ENCODE measurements at places on chromosomes 3 and 15. TPM values are rescaled to one million over a fixed set of nuclear protein-coding genes. Genes with fewer than 3 reads are reported as not detected.

GRCh38 chr15:39205506-39206371 is 375.1 kb upstream of the THBS1 start:
- no peak for DNase-seq

- no peak for DNase-seq
These were observed 598.6 kb downstream of the FOXP1 start for GRCh38 chr3:70984776-70985482.

- peak; percentile 41 for DNase-seq
These were observed 106.3 kb upstream of the RNU6-1 start for GRCh38 chr15:67945951-67946700.

GRCh38 chr3:191912616-191913204 is 451.7 kb downstream of the PYDC2 start:
- DNase-seq = no peak

- DNase-seq = no peak
These were observed 245.4 kb downstream of the ULK4 start for GRCh38 chr3:41716471-41716870.

GRCh38 chr15:40956541-40956982 is 3.3 kb downstream of the CHAC1 start:
- DNase-seq = no peak

GRCh38 chr3:132382267-132382666 is 35.0 kb upstream of the DNAJC13 start:
- DNase-seq = no peak

- DNase-seq = no peak
These were observed 961.4 kb downstream of the VGLL3 start for GRCh38 chr3:86029590-86029989.

DNA sequence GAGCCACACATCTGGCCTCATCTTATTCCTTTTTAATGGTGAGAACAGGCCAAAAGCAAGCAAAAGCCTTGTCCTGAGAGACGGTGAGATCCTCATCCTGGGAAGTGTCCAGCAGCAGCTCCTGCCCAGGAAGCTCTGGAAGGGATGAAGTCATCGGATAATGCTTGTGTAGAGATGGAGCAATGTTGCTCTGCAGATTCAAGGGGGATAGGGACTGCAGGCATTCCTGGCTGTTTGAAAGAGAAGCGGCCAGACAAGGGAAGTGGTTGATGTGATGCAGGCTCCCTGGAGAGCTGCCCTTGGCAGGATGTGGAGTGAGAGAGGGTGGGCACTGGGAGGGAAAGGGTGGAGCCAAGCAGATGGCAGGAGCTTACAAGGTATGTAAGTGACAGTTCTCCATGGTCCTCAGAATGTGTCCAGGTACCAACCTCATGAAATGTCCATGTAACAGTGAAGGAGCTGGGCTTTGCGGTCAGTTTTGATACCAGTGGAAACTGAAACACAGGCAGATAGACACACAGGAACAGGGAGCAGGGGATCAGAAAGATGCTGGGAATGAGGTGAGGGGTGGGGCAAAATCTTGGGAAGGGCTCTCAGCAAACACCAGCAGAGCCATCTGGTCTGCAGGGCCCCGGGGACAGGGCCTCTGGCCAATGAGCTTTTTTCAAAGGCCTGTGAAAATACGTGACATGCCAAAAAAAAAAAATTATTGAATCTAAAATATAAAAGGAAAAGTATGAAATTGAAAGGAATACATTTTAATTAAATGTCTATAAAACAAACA is 32.2 kb upstream of the LACTB start:
- DNase-seq = no peak

DNA sequence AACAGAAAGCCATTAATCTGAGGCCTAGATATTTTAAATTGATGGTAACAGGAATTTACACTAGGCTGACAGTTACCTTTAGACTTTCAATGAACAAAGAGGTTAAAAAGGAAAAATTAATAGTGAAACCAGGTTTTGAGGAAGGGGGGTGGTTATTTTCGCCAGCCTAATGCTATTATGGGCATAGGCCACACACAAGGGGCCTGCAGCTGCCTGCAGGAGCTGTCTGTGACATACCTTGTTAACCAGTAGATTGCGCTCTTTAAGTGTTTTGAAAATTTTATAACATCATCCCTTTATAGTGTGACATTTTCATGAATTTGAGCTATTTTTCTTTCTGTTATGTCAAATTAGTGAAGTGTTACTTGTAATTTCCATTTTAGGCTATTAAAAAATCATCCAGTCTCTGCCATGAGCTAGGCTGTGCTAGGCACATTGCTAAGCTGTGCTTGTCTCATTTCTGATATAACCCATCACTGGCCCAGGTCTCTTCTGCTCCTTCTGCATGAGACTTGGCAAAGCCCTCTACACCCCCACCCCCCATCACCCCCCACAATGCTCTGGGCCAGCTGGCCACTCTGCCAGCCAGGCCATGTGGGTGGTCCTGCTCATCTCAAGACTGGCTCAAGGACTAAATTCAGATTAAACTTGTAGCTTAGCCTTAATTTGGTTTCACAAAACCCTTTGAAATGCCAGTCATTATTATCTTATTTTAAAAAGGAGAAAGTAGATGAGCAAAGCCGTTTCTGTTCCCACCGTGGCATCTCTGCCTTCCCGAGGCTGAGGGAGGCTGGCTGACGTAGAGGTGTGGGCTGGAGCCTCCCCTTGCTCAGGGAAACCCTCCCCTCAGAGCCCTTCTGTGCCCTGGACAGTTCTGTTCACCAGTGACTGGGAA is 48.4 kb upstream of the SEC22A start:
- no peak for DNase-seq

DNA sequence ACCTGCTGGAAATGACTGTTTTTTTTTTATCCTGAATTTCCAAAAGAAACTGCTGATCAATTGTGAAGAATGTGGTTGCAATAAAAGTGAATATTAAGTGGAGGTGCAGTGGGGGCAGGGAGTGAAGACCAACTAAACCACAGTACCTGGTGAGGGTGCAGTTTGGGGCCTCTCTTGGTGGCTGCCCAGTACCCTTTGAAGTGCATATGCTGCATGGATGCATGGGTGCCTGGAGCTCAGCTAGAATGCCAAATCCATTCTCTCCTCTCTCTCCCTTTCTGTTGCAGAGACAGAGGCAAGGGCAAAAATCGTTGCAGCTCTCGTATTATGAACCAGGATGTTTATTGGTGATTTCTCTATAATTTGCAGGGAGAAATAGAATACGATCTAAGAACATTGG is 420.5 kb upstream of the ONECUT1 start:
- DNase-seq = no peak

GRCh38 chr3:125128861-125129501 is 73.2 kb upstream of the HEG1 start:
- DNase-seq = no peak

DNA sequence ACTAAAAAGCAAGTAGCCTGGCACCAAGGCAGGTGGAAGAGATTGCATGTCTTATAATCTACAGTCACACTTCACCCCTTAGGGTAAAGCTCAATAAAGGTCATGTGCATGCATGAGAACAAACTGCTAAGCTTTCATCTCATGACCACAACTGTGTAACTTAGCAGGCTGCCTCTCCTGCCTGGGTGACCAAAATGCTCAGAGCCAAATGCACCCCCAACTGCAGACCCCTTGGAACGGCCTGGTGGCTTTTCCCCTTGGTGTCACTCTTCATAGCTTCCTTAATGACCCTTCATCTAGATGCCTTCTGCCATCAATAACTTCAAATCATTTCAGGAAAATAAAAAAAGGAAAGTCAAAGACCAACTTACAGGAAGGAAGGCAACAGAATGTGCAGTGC is 88.1 kb downstream of the ADAMTS17 start:
- DNase-seq = peak; percentile 28

- DNase-seq = no peak
These were observed 83.6 kb upstream of the XCR1 start for GRCh38 chr3:46110701-46111493.

DNA sequence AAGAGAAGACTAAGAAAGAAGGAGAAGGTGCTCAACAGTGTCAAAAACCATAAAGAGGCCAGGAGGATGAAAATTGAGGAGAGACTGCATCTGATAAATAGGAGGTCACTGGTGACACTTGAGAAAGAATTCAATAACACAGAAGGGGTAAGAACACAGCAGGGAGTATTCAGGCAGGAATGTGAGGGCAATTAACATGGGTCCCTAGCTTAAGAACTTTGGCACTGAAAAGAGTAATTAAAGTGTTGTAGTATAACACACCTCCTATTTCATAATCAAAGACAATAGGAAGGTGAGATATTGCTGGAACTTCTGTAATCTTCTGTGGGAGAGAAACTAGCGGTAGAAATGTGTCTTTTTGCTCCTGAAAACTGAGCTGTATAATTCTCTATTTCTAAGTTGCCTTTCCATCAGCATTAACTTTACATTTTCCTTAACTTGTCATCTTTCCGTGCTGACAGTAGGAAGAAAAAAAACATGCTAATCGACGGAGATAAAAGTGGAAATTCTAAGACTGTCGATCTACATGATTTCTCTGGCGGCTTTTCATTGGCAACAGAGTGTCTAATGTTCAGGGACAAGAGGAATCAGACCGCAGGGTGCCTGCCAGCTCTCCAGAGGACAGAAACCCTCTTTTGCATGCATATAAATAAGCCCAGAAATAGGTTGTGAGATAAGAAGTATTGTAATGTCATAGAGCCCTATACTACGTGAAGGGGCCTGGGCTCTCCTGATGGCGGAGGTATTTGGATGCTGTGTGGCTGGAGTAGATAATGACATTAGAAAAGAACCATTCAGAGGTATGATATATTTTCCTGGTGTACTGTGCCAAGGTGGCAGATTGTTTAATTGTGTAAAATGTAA is 147.9 kb upstream of the GAP43 start:
- DNase-seq = no peak

- no peak for DNase-seq
These were observed 23.5 kb downstream of the MAGEF1 start for GRCh38 chr3:184688251-184688881.

DNA sequence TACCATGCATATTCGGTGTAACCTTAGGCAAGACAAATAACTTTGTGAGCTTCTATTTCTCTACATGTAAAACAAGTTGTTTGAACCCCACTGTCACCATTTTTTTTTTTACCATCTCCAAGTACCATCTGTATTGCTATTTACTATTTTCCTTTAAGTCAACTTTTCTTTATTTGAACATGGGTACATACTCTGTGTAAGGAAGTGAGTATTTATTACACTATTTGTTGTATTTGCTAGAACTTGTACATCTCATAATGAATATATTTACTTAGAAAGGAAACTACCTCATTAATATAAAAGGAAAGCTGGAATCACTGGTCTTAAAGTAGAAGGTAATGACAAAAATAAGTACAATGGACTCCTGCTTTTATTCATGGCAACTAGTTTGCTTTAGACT is 69.9 kb downstream of the WNT5A start:
- no peak for DNase-seq

DNA sequence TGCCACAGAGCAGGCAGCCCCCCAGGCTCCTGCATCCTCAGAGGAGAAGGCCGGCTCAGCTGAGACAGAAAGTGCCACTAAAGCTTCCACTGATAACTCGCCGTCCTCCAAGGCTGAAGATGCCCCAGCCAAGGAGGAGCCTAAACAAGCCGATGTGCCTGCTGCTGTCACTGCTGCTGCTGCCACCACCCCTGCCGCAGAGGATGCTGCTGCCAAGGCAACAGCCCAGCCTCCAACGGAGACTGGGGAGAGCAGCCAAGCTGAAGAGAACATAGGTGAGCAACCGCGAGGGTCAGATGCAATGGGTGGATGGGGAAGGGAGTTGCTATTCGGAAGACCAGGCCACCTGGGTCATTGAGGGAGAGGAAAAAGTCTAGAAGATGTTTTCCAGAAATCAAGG is 53.0 kb downstream of the GAP43 start:
- no peak for DNase-seq

DNA sequence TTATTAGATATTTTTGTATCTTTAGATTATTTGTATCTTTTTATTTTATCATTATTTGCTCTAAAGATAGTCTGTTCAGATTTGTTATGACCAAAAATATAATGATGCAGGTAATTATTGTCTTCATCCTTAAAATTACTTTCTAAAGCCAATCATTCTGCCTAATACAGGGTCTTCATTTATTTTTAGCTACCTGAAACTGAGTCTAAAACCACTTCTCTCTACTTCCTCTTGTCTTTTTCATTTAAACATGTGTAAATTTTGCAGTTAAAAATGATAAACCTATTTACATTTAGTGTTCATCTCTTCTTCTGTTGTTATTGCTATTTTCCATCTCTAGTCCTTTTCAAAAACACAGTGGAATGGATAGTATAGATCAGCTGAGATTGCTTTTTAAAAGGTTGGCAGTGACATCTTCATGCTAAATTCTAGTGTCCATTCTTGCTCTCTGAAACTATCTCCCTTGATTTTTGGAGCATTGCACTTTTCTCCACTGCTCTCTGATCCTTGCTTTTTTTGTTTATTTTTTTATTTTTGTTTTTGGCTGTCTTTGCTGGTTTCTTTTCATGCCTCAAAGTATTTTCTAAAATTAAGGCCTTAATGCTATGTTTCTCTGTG is 91.8 kb downstream of the UBE2E2 start:
- no peak for DNase-seq

Gene LSM3
- 11.4 TPM for total RNA-seq

Gene BUB1B
- 1.9 TPM for total RNA-seq

Gene BSN
- 2.4 TPM for total RNA-seq

Gene SH2D7
- total RNA-seq = not detected

Gene SLC51B
- total RNA-seq = not detected

All from ureter (tissue), 1 donor.